Effector memory CD8-positive, alpha-beta T cell (primary cell): ENCODE measurements at places on chromosomes 6 and 20.

DNA sequence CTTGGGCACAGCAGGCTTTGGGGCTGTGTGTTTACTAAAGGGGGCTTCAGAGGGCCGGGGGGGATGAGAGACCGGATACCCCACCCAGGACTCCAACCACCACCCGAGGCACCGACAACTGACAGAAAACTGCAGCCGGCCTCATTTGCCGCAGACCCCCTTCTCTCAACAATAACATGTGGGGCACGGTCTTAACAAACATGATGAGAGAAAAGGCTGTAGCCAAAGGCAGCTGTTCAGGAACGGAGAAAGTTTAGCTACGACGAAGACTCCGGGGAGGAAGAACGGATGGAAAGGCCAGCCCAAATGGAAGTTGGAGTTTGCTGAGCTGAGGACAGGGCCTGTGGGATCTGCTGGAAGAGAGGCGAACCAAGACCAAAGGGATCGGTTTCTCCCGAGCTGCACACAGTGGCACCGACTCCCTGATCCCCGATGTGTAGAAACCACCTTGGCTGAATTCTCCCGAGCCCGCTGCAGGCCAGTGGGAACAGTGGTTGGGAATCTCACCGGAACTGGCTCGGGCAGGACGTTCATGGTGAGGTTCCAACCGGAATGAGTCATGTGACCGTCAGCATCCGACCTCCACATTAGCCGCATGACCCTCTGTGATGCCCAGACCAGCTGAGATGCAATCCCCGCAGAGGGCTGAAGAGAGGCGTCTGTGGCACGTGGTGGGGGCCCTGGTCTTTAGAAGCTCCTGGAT is 359.3 kb downstream of the TAF4 start:
- DNase-seq = no peak

GRCh38 chr6:5705252-5705651 is 301.5 kb downstream of the NRN1 start:
- DNase-seq = no peak

DNA sequence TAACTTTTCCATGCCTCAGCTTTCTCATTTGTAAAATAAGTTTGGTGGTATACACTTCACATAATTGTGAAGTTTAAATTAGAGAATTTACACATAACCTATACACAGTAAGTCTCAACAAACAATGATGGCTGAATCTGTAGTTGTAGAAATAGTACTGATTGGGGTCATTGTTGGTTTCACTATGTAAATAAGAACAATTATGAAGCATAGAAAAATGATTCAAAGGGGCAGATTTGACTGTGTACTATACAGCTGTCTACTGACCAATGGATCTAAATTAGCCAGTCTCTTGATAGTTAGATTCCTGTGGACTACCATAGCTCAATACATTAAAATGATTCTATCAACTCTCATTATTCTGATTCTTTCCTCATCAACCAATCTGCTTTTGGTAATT is 181.1 kb upstream of the STXBP5 start:
- DNase-seq = no peak

DNA sequence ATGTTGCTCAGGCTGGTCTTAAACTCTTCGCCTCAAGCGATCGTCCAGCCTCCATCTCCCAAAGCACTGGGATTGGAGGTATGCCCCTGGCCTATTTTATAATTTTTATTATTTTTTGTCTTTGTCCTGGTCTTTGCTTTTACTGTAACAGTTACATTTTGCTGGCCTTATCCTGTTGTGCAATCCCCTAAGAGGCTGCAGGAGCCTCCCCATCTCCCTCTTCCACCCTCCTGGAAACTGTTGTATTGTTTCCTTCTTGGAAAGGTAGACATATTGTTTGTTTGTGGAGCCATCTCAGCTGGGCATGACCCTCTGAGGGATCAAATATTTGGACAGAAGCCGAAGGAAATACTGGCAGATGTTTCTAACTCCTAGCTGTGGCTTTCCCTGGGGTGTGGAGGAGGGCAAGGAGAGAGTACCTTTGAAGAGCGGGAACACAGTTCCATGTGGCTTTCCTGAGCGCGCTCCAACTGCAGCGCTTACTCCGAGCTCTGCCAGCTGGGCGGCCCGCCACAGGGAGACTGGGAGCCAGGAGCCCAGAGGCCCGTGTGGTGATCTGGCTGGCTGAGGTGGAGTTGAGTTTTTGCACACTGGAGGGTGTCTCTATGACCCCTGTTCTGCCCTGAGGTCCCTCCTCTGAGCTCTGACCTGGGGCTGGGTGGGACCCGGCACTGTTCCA is 4.9 kb downstream of the MAPK13 start:
- no peak for DNase-seq

- no peak for DNase-seq
Measured at GRCh38 chr6:21381331-21381963, 212.1 kb upstream of the SOX4 start.

DNA sequence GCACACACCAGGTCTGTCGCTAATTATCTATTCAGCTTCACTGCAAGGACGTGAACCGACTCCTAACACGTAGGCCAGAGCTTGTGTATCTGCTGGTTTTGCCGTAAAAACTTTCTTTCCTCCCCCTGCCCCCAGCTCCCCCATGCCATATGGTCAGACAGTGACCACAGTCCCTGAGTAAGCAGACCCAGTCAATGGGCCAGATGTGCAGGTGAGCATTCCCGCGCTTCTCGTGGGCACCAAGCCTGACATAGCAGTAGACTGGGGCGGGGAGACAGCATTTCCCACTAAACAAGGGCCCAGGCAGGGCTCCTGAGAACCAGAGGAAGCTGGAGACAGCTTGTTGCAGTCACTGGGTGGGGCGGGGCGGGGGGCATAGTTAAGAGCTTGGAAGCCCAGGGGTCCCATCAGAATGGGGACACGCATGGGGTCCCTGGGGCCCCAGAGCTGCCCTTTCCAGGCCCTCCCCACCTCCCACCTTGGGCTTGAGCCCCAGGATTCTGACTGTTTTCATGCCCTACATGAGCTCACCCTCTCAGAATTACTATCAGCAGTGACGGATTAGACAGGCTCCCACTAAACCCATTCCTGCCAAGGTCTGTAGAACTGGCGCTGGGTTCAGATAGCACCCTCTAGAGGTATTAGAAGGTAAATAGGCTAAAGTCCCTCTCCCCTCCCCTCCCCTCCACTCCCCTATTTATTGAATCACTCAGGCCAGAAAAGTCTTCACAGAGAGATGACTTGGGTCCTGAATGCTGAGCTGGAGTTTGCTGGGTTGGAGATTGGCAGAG is 51.8 kb downstream of the CDH26 start:
- DNase-seq = no peak

- no peak for DNase-seq
Measured at GRCh38 chr6:149064001-149064659, 253.4 kb upstream of the TAB2 start.

GRCh38 chr20:37941332-37941731 is 38.4 kb downstream of the VSTM2L start:
- DNase-seq = no peak
